ENCODE measurements at places on chromosomes 7 and 10.

DNA sequence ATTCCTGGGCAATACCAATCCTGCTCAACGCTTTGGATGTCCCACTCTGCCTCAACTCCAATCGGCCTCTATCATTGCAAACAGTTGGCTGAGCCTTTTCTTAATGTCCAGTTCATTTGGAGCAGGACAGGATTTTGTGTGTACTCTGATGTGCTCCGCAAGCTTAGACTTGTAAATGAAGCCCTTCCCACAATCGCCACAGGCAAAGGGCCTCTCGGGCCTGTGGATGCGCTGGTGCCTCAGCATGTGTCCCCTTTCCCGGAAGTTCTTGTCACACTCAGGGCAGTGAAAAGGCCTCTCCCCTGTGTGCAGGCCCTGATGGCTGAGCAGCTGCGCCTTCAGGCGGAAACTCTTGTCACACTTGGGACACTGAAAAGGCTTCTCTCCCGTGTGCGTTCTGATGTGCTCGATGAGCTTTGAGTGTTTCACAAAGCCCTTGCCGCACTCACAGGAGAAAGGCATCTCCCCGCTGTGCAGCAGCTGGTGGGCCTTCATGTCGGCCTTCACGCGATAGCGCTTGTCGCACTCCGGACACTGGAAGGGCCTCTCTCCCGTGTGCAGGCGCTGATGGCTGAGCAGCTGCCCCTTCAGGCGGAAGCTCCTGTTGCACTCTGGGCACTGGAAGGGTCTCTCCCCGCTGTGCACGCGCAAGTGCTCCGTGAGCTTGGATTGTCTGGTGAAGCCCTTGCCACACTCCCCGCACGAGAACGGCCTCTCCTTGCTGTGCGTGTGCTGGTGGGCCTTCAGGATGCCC, 20.0 kb downstream of the ZNF786 start:
- no peak for DNase-seq

DNA sequence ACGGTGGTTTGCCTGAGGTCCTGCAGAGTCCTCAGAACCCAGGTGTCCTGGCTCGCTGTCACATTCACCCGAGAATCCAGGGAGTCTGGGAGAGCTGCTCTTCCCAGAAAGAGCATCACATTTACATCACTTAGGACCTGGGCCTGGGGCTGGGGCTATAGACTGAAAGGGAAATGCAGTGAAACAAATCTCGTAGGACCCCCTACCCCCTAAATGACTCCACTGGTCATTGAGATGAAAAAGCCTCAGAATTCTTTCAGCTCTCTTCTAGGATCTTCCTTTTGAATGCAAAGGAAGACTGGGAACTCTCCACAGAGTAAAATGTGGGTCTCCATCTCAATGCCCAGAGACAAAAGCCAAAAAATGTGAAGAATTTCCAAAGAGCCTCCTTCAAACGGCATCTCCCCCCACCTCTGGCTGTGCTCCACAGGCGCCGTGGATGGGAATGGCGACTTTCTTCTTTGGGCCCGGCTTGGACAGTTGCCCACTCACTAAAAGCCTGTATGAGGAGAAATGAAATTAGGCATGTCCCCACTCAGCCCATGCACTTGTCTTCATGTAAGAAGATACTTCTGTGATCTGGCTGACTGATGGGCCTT, 49.0 kb upstream of the PODXL start:
- no peak for DNase-seq

- no peak for DNase-seq
Measured at GRCh38 chr7:39688611-39689480, 65.5 kb downstream of the RALA start.

- no peak for DNase-seq
Measured at GRCh38 chr10:83522456-83522855, 616.9 kb upstream of the GHITM start.

DNA sequence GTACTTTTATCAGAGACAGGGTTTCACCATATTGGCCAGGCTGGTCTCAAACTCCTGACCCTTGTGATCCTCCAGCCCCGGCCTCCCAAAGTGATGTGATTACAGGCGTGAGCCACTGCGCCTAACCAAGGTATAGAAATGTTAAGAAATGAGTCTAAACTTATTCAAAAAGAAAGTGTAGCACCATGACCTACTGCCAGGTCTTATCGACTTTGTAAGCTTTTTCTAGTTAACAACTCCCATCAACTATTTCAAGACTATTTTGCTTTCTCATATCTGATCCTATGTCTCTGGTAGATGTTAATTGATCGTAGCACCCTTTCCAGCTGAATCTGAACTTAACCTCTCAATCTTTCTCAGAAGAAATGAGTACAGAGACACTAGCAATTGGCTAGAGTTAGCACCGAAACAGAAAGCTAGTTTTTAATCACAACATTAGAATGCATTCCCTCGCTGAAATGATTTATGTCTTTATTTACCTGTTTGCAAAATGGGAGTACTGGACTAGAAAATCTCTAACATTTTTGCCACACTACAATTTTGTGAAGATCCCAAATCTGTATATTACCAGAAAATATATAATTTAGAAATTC, 114.0 kb upstream of the HGF start:
- DNase-seq: no peak

GRCh38 chr7:151461942-151462230, 21.9 kb upstream of the CRYGN start:
- no peak for DNase-seq

DNA sequence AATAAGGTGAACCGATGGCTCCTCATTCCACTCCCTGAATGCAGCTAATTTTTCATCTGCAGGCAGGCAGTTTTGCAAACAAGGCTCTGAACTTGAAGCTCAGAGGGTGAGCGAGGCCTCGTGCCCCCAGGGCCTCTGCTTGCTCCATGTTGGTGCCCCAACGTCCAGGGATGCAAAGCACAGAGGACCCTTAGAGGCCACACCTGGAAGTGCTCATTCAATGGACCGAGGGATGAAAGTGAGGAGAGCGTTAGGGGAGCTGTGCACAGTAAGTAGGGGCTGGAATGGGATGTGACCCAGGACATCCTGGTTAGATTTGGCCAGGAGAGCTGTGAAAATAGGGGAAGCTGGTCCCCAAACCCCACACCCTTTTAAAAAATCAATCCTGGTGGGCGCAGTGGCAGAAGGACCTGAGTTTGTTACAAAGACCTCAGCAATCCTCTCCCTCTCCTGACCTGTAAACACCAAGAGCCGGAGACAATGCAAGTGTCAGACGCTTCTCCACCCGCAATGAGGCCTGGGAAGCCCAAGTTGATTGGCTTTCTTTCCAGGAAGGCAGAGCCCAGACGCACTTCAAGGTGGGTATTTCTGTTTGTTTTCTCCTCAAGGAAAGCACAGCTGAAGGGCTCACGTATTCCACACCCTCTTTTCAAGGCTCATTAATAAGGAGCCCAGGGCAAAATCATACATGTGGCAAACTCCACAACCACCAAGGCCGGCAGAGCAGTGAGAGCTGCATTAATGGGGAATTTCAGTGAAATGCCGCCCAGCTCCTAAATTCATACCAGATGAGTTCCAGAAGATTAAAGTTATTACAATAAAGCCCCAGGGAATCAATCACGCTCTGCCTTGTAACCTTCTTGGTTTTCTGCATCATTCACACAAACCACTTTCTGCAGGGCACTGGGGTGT, 14.1 kb upstream of the CXCL12 start:
- DNase-seq: no peak

DNA sequence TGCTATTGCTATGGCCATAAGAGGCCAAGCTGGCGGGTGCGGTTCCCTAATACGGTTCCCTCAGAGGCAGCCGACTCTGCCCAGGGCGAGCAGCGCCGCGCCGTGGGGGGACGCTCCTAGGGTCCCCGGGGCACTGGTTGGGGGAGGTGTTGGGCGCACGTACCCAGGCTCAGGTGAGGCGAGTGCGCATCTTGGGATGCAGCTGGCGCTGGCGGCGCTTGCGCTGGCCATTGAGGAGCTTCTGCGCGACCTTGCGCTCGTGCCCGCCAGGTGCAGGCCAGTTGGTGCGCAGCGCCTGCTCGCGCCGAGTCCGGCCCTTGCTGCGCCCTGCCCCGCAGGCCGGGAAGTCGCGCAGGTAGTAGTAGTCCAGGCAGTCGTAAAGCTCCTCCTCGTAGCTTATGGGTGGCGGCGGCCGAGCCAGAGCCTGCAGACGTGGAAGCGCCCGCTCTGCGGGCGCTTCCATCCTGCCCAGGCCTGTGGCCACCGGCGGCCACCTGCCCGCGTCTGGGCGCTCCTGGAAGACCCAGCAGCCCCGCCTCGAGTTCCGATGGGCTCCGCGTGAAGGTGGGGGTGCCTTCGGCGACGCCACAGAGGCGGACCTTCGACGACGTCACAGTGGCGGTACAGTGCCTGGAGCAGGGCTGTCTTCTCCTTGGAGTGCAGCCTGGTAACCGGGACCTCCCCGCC, at the start of gene NUPR2:
TSS of gene NUPR2 (minus strand) at position 566 of the 687 bp plus-strand sequence. CDS start at position 463, 103 bp downstream.
- no peak for DNase-seq
